ENCODE measurements at places on chromosomes 13 and 19.
A peak's percentile ranks its signal among the peaks of the same experiment; 100 is the strongest.

GRCh38 chr19:33634361-33635091 lies 12.8 kb downstream of the CHST8 start:
- no peak for DNase-seq

DNA sequence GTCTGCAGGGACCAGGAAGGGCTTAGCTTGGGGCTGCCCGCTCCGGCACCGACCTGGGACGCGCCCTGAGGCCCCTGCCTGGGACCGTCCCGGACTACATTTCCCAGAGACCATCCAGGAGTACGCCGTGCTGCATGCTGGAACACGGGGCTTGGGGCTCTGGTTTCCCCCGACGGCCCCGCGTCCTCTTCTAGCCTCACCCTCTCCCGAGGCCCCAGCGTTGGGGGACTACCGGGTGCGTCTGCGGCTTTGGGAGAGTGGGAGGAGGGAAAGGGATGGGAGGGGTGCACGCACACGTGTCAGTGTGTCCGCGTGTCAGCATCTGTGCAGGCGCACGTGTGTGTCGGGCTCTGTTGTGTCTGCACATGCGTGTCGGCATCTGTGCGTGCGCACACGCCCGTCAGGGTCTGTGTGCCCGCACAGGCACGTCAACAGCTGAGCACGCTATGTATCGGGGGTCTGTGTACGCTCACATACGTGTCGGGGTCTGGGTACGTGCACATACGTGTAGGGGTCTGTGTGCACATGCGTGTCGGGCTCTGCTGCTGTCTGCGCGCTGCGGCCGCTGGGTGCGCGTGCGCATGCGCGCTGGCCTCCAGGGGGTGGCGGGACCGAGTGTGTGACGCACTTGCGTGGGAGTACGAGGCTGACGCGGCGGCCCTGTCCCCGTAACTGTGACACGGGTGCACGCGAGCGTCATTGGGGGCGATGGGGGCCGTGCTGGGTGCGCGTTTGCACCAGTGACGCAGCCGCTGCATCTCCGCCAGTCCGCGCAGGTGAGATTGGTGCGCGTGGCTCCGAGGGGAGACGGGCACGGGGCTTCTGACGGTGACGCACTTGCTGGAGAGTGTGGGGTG lies at the start of gene ZNF331:
TSS of gene ZNF331 (plus strand) at position 625 of the 857 bp plus-strand sequence. CDS start 31,232 bp downstream, outside the sequence.
- peak; percentile 87 for DNase-seq

- DNase-seq, result no peak
These were observed 31.5 kb downstream of the PEPD start for GRCh38 chr19:33490041-33490451.

DNA sequence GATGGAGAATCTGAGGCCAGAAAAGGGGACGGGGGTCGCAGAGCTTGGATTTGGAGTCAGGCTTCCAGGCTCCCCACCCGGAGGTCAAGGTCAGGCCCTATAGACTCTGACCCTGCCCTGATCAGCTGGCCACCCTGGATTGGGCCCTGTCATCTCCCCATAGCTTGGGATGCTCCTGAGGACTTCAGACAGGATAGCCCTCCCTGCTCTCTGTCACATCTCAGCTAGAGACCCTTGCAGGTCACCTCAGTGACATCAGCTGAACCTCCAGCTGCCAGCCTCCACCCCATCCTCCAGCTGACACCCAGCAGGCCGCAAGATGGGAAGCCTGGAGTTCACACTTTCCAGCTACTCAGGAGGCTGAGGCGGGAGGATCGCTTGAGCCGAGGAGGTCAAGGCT lies 2.8 kb upstream of the TPM4 start:
- no peak for DNase-seq

- no peak for DNase-seq
These were observed 36.5 kb downstream of the TDRD3 start for GRCh38 chr13:60433505-60433904.

DNA sequence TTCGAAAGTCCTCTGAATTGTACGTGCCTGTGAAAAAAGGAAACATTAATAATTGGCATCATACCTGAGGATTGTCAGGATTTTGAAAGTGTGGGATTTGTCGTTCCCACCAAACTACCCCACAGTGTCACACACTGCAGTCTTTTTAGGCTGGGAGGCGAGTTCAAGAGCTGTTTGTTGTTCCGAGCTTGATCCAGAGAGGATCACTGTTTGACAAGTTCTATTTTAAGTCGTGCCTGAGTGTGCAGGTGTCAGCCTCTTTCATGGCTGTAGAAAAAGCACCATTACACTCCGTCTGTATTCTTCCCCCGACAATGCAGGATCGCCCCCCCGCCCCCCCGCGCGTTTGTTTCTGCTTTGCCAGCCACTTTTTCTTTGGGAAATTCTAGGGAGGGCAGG lies 635 bp upstream of the NBEA start:
- no peak for DNase-seq

DNA sequence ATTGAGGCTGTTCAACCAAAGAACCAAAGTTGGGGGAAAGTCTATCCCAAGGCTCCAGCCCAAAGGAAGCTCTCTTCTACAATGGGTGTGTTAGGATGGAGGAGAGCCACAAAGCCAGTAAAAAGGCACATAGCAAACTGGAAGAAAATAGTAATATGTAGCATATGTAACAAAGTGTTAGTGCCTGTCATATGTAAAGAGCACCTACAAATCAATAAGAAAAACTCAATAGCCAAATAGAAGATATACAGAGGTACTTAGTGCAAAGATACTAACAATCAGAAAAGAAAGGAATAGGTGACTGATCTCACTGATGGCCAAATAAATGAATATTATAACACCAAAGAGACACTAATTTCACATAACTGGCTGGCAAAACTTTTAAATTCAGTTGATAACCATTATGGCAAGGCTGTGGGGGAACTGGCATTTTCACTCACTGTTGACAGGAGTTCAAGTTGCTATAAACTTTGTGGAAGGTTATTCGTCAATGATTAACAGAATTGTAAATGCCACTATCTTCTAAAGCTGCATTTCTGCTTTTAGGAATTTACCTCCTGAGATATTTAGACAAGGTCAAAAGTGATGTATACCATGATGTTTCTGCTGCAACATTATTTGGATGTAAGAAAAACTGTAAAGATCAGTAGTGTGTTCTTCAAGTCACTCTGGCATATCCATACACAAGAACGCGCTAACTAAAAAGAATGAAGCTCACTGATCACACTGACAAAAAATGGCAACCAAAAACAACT lies 110.8 kb downstream of the GNG7 start:
- DNase-seq, result no peak

- DNase-seq, result no peak
These were observed 378.9 kb downstream of the SLITRK1 start for GRCh38 chr13:83503424-83503823.

GRCh38 chr13:73985783-73986182 lies 148.4 kb downstream of the KLF12 start:
- no peak for DNase-seq

GRCh38 chr19:9943744-9944143 lies 7.4 kb upstream of the OLFM2 start:
- DNase-seq, result no peak

- no peak for DNase-seq
These were observed 767 bp upstream of the GPR18 start for GRCh38 chr13:99258946-99259345.

DNA sequence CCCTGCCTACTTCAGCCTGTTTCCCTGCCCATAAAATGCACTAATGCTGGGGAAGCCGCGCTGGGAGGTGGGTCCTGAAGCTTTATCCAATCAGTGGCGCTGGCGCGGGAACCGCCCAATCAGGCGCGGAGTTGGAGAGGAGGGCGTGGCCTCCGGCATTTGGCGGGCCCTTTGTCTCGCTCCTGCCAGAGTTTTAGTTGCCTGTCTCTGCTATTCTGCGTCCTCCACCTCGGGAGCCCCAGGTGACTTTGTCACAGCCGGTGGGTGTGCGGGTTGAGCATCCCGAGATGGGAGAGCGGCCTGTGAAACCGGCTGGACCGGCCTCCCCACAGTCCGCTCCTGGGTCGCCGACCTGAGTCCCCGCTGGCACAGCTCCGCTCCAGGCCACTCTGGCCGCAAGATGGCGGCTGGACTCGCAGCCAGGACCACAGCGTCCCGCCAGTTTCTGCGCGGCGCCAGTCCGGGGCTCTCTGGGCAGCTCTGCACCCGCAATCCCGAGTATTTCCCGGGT lies 30.7 kb upstream of the ZNF429 start:
- peak; percentile 84 for DNase-seq

DNA sequence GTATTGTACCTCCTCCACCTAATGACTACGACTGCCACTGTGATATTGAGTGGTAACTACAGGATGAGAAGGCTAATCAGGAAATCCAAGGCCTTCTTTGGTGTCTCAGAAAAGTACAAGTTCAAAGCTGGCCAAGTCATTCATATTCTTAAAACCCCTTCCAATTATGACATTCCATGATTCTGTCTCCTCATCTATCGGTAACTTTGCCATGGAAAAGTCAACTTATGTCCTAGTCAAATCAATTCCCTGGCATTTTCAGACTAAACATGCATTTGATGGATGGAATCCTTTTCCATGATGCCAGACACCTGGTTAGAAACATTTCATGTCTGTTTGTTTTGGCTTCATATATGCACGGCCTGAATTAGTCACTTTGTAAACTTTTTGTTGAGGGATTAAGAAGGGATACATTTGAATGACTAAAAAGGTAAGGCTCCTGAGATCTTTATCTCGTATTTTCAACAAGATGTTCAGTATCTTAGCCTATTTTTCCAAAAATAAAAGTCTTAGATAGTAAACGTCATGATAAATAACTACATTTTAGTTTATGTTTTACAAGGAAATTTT lies 186.5 kb downstream of the NHLRC3 start:
- no peak for DNase-seq

- DNase-seq, result peak; percentile 93
These were observed 83.6 kb upstream of the ARHGEF7 start for GRCh38 chr13:111031531-111031961.

- DNase-seq, result peak; percentile 79
These were observed at the start of gene GRIN3B for GRCh38 chr19:1000095-1000494. TSS of gene GRIN3B (plus strand) at chr19:1000419. CDS start at chr19:1000438, 19 bp downstream.

- DNase-seq, result no peak
These were observed 50.4 kb downstream of the ATP8A2 start for GRCh38 chr13:25422153-25422552.

- peak; percentile 94 for DNase-seq
These were observed at the start of gene HOMER3 for GRCh38 chr19:18940769-18941627. TSS of gene HOMER3 (minus strand) at chr19:18941217. CDS start at chr19:18938982, 2,235 bp downstream.

- DNase-seq, result no peak
These were observed 22.2 kb upstream of the CEACAM21 start for GRCh38 chr19:41553804-41554203.

- DNase-seq, result no peak
These were observed 6.6 kb upstream of the SIGLEC12 start for GRCh38 chr19:51508059-51508733.

GRCh38 chr13:110388108-110388943 lies 81.2 kb downstream of the COL4A2 start:
- peak; percentile 75 for DNase-seq

GRCh38 chr19:2118438-2118837 lies 21.7 kb downstream of the IZUMO4 start:
- no peak for DNase-seq

GRCh38 chr13:44543369-44543768 lies 32.8 kb downstream of the TSC22D1 start:
- DNase-seq, result no peak

DNA sequence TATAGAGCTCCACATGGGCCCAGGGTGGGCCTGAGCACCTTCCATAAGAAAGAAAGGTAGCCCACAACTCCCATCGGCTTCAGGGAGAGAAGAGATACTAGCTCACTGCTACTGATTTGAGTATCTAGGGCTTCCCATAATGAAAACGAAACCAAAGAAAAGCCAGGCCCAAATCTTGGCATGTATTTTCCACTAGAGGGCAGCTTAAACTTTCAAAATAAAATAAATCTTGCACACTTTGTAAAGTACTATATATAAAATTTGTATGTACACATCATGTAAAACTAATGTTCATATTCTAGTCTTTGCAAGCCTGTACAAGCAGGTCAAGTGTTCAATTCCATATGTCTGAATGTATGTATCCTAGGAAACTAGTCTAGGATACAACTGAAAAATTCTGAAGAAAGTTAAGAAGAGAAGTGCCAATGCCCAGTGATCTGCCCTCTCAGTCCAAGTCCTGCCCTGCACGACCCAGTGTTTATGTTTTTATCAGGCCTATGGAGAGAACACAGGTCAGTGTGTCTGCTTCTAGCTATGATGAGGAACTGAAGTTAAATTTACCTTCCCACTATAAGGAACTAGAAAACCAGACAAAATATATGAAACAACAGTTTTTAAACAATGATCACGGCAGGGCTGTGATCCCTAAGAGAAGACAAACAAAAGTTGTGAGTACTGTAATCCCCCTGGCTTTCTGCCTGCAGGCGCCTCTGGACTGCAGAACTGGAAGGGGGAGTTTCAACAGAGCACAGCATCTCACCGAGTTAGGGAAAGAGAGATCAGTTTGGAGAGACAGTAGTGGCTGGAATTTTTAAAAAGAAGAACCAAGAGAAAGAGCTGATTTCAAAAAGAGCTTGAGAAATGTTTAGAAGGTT lies 475.7 kb downstream of the UQCRFS1 start:
- DNase-seq, result peak; percentile 62

DNA sequence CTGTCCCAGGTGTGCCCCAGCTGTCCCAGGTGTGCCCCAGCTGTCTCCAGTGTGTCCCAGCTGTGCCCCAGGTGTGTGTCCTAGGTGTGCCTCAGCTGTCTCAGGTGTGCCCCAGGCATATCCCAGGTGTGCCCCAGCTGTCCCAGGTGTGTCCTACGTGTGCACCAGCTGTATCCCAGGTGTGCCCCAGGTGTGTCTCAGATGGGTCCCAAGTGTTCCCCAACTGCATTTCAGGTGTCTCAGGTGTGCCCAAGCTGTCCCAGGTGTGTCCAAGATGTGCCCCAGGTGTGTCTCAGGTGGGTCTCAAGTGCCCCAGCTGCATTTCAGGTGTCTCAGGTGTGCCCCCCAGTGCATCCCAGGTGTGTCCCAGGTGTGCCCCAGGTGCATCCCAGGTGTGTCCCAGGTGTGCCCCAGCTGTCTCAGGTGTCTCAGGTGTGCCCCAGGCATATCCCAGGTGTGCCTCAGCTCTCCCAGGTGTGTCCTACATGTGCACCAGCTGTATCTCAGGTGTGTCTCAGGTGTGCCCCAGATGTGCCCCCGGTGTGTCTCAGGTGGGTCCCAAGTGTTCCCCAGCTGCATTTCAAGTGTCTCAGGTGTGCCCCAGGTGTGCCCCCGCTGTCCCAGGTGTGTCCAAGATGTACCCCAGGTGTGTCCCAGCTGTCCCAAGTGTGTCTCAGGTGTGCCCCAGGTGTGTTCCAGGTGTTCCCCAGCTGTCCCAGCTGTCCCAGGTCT lies 1.3 kb upstream of the GRK1 start:
- no peak for DNase-seq

DNA sequence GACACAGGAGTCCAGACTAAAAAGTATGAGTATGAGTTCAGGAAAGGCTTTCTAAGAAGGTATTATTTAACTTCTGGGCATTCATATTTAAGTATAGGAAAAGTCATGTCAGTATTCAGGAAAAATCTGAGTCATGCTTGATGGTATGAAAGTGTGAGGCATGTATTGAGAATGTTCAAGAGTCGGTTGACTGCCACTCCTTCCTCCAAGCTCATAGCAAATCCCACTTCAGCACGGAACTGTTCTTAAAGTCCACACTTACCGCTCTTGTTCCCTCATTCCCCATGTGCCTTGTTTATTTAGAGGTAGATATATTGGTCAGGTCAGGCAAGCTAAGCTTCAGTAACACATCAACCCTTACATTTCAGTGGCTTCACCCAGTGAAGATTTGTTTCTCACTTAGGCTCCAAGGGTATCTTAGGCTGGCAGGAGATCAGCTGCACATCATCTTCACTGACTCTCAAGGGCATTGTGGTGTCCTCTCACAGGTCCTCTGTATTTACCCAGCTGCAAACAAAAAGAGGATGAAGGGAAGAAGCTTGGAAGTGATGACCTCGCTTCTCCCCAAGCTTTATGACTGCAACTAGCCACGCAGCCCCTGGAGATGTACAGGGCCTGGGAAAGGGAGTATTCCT lies 1189.2 kb downstream of the EFNB2 start:
- peak; percentile 73 for DNase-seq

All from AG08395 (cell line).